Motor neuron (in vitro differentiated cells): ENCODE measurements at places on chromosomes 5 and 9.

DNA sequence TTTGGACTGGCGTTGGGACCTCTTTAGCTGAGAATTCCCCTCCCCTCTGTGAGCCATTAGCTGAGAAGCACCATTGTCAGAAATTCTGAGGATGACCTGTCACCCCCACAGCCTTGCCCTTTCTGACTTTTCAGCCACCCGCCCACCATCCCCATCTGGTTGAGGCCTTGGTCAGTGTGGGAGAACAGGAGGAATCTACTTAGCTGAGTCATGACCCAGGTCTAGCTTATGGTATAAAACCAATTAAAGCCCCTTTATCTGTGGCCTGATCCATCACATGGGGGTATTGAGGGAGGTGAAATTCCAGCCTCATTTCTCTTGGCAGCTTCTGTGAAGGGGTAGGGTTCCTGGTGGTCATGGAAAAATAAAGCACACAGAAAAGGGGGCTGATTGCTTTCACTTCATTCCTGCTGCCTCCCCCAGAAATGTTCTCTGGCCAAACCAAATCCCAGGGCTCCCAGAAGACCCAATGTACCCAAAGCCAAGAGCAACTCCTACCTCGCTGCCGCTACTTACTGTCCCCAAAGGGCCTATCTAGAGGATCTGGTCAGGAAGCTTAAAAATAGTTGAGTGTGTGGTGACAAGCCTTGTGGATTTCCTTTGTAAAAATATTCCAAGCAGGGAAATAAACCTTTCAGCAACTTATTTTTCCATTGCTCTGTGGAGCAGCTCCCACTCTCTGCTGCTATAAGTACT, 174.8 kb upstream of the TNC start:
- no peak for ATAC-seq

- ATAC-seq: no peak
Measured at GRCh38 chr5:151313357-151313756, 9.8 kb upstream of the SLC36A3 start.

- no peak for ATAC-seq
Measured at GRCh38 chr5:158061451-158061850, 202.5 kb upstream of the CLINT1 start.

- no peak for ATAC-seq
Measured at GRCh38 chr5:39223565-39224156, 4.3 kb upstream of the FYB1 start.
